ENCODE measurements at places on chromosomes 6 and 20. TPM values are rescaled to one million over a fixed set of nuclear protein-coding genes. Genes with fewer than 3 reads are reported as not detected.

- ATAC-seq, result no peak
Observed at GRCh38 chr6:168420084-168420483, 20.9 kb upstream of the SMOC2 start.

DNA sequence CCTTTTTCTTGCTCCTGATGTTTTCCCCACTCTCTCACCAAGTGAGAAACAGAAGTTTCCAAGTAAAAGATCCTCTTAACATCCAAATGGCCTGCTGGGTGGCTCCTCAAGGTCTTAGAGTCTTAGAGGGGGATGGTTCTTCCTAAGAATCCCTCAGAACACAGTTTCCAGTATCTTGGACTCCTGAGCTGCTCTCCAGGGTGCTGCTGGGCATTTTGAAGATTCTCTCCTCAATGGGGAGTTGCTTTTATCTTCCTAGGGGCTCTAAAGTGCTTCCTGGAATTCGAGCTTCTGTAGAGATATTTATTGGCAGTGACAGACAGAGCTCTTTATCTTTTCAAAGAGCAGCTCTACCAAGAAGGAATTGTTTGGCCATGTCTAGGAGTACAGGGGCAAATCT, 70.8 kb upstream of the SLC35B3 start:
- ATAC-seq, result no peak

DNA sequence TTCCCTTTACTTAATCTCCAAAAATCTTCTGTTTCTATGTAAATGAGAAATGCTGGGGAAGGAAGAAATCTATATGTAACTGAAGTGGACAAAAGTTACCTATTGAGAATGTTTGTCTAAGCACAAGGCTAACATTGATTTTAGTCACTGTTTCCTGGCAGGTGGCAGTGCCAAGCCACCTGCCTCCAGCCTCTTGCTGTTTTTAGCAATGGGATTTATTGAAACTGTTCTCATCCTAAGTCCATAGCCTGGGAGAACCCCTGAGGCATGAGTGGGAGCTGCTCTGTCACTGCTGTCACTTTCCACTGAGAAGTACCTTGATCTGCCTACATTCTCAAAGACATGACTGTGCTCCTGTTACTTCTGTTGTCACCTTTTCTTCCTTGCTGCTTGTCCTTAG, 14.7 kb downstream of the ENPP3 start:
- ATAC-seq, result no peak

DNA sequence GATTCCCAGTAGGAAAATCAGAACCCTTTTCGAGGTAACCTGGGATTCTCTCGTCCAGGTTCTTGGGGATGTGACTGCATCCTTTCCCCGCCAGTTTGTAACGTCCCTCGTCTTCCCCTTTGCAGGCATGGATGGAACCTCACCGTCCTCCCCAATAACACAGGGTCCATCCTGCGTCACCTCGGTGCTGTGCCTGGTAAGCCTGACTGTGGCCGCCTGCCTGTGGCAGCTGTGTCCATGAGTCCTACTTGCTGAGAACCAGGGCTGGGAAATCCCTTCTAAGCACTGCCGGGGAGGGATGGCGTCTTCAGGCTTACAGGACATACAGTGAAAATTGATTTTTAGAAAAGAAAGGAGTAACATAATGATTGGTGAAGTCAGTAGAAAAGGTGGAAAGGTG, 155.6 kb downstream of the DTNBP1 start:
- no peak for ATAC-seq

DNA sequence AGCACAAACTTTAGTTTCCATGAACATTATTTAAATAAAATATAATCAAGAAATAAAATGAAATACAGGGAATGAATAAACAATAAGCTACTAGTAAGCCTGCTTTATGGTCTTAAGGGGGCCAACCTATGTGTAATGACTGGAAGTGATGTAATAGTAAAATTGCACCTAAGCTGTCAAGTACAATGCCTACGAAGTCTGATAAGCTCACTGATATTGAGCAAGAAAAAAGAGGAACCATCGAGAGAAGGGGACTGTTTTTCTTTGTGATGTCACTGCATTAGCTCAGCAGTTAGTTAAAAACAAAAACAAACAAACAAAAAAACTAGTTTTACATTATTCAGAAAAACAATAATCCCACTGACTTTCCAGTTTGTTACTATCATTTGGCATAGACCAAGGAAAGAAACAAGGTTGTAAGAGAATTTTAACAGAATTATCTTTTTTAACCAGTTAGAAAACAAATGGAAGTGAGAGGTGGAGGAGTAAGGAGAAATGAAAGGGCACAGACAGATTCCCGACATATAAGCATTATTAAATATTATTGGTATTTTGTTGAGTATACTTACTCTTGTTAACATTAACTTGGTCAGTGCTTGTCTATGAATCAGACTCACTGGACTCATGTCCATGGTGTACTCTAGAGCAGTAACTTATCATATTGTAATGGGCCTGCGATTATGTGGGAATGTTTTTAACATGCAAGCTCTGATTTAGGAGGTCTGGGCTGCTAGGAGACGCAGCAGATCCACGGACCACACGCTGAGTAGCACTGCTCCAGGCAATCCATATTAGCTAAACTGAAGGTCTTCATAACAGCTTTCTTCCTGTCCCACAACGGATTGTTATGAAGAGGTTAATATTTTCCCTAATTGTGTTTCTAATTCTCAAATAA, 99.6 kb upstream of the HMGCLL1 start:
- no peak for ATAC-seq

Gene ISM1
- 8.1 TPM for total RNA-seq

GRCh38 chr6:15456422-15456821, 206.4 kb downstream of the DTNBP1 start:
- ATAC-seq, result no peak

Gene LINC00237
- total RNA-seq, result not detected

Gene ZNF343
- 16.8 TPM for total RNA-seq

Gene PEDS1
- 46.3 TPM for total RNA-seq

- no peak for ATAC-seq
Observed at GRCh38 chr6:133159255-133159795, 81.8 kb upstream of the EYA4 start.

Gene ENPP5
- total RNA-seq, result 2.6 TPM

DNA sequence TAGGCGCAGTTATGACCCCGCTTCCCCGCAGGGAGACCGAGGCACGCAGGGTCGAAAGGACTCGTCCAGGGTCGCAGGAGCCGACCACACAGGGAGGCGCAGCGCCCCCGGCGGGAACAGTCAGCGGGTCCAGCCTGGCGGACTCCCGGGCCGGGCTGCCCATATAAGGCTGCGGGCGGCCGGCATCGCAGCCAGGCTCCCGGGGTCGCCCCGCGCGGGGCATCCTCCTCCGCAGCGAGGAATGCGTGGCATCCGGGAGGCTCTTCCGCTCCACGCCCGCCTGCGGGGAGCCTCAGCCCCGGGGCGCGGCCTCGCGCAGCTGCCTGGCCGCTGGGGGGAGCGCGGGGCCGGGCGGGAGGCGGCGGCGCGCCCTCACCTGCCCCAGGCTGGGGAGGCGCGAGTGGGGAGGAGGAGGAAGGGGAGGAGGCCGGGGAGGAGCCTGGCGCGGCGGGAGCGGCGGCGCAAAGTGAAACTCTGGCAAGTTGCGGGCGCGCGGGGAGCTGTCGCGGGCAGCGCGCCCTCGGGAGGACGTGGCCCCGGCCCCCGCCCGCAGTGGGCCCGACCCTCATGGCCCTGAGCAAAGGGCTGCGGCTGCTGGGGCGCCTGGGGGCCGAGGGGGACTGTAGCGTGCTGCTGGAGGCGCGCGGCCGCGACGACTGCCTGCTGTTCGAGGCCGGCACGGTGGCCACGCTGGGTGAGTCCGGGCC, at the start of gene SYNJ2:
Gene SYNJ2, plus strand, starts transcription at position 469 of the 707 bp plus-strand sequence. Its CDS starts 99 bp downstream, at position 568.
- peak; percentile 92 for ATAC-seq

GRCh38 chr20:52295556-52295955, 104.0 kb upstream of the ZFP64 start:
- ATAC-seq, result no peak

DNA sequence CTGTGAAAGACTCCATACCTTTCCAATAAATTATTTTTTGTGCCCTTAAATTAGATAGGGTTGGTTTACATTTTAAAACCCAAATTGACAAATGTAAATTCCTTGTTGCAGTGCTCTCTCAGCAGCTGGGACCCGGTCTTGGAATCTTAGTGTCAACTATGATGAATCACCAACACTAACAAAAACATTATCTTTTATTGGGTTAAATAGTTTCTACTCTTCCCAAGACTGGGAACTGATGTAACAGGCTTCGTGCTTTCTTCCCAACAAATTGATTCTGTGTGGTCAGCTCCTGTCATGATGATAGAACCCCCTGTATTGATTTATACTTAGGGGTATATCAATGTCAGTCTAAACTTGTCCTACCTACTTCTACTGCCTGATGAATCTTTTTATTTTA, 23.2 kb upstream of the AHI1 start:
- no peak for ATAC-seq

DNA sequence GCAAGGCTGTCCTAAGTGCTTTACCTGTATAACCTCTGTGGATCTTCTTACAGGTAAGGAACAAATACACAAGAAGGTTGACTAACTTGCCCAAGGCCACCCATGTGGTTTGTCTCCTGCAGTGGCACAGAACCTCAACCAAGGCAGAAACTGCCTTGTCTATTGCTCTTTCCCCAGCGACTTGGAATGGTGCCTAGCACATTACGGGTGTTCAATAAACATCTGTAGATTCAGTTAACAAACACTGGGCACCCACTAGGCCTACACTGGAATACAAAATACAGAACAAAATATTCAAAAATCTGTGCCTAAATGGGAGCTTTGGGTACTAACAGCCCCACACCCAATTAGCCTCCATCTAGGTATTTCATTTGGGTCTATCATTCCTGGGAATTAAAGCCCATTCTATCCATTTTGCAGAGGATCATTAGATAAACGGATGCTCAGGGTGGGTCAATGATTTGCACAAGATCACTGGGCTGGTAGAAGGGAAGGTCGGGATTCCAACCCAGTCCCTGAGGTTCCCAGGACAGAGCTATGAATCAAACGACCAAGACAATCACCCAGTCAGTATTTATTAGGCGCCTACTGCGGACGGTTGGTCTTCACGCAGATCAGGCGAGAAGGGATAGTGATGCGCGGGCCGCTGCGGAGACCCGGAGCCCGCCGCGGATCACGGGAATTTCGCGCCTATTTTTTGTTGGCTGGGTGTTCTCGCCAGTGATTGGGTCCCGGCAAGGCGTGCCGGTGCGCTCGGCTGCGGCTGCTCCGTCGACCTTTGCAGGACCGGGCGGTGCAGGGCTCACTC, at the start of gene STK35:
Gene STK35, plus strand, starts transcription at position 771 of the 808 bp plus-strand sequence. CDS start 55 bp downstream, outside the sequence.
- ATAC-seq, result peak; percentile 69

- no peak for ATAC-seq
Observed at GRCh38 chr6:34462551-34462971, 3.3 kb upstream of the PACSIN1 start.

All from gastroesophageal sphincter (tissue), 4 donors.